Bronchial smooth muscle cell (primary cell): ENCODE measurements at places on chromosomes 1 and 21. TPM values are rescaled to one million over a fixed set of nuclear protein-coding genes. Genes with fewer than 3 reads are reported as not detected.

GPR89B gene
- total RNA-seq, result 16.0 and 22.9 TPM in 2 replicates

RGS5 gene
- 2.8 and 5.6 TPM in 2 replicates for total RNA-seq

DCST1 gene
- not detected in 2 replicates for total RNA-seq

ECM1 gene
- 16.4 and 22.5 TPM in 2 replicates for total RNA-seq

KRTAP12-2 gene
- not detected in 2 replicates for total RNA-seq

DNALI1 gene
- 4.9 and 9.8 TPM in 2 replicates for total RNA-seq

PDPN gene
- total RNA-seq, result 0.86 and 1.1 TPM in 2 replicates

SCAMP3 gene
- total RNA-seq, result 18.5 and 28.5 TPM in 2 replicates

PITHD1 gene
- total RNA-seq, result 24.5 and 36.4 TPM in 2 replicates
